MM.1S (cell line): ENCODE measurements at places on chromosomes 2 and 18.

GRCh38 chr2:151569167-151569566, 159.5 kb downstream of the RIF1 start:
- DNase-seq, result no peak

- DNase-seq, result no peak
These were observed 1244.7 kb upstream of the ZEB2 start for GRCh38 chr2:145764631-145765030.

DNA sequence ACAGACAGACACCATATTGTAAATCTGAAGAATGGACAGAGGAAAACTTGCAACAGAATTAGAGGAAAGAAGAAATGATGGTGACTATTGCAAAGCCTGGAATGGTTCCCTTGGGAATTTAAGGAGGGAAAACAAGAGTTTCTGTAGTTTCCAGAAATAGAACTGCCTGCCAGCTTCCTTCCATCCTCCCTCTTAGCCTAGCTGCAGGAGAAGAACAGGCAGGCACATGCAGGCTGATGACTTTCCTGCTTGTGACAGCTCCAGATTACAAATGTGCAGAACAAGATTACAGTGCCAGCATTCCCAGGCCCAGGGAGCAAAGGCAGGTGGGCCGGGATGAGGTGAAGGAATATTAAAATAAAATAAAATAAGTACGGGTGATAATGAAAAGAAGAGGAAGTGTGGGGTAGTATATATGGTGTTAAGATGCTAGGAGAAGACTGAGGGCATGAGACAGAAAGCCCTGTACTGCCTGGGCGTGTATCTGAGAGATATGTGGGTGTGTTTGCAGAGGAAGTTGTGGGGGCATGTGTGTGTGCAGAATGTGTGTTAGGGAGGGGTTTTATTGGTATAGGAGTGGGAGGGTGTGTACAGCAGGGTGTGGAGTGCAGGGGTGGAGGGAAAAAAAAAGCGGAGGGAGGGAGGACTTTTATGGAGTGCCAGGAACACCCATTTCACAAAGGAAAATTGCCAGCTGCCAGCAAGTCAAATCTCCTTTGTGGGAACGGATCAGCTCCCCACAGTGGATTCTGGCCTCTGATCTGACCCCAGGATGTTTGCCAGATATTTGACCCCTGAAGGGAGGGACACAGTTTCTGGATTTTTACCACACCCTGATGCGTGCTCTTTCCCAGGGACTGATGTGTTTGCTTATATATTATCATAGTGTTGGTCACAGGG, 43.9 kb upstream of the NEMP2 start:
- no peak for DNase-seq

GRCh38 chr2:237704501-237705434, 77.4 kb downstream of the LRRFIP1 start:
- no peak for DNase-seq
